PC-9 (cell line): ENCODE measurements at places on chromosomes 12 and 14. TPM values are rescaled to one million over a fixed set of nuclear protein-coding genes. Genes with fewer than 3 reads are reported as not detected.

DNA sequence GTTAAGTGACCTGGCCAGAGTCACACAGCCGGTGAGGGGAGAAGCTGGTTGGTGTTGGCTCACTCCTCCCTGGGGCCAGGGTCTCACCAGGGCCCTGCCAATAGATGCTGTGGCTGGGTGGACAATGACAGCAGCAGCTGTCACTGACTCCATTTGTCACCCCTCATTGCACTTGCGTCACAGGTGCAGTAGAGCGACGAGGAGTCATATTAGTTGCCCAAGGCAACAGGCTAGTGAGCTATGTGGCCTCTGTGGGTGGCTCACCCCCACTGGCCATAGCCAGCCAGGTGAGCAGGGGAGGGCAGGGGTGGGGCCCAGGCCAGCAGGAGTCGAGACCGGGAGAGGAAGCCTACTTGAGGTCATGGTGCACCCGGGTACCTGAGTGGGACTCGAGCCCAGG is 9.7 kb downstream of the SLC25A47 start:
- no peak overlapping the region for H3K27ac ChIP-seq
- no peak for DNase-seq
- no peaks in the 10 kb centered on the region for H3K36me3 ChIP-seq
- H3K4me3 ChIP-seq: no peak overlapping the region
- H3K27me3 ChIP-seq: no peaks in the 10 kb centered on the region

- peak; percentile 56 for DNase-seq
These were observed 10.4 kb downstream of the CORO1C start for GRCh38 chr12:108720757-108721514.

GRCh38 chr14:77124345-77125280 is 17.0 kb downstream of the ZDHHC22 start:
- H3K27ac ChIP-seq: no peak overlapping the region
- DNase-seq: no peak
- H3K27me3 ChIP-seq: peaks cover 51% of the 10 kb centered on the region
- peaks cover 26% of the 10 kb centered on the region for H3K4me1 ChIP-seq
- peak overlapping the region; percentile 31; the same call in 1 of the 2 replicates for H3K4me3 ChIP-seq

DNA sequence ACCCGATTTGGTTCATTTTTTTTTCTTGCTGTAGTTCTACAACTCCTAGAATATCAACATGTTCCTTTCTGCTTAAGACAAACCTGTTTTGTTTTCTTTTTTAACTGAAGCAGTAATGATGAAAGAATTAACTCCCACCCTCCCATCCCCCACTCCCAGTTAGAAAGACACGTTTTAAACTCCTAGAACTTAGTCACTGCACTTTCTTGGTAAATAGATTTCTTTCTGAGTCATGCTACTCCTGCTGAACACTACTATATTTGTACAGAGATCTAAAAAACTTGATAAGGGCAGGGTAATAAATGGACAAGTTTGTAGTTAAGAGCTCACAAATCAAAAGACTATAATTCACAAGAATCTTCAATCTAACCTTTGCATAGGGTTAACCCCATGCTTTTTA is 118.9 kb upstream of the PTPRB start:
- peaks cover 31% of the 10 kb centered on the region for H3K4me1 ChIP-seq
- DNase-seq: no peak
- peak overlapping the region; percentile 30; the same call in 1 of the 2 replicates for H3K4me3 ChIP-seq

DNA sequence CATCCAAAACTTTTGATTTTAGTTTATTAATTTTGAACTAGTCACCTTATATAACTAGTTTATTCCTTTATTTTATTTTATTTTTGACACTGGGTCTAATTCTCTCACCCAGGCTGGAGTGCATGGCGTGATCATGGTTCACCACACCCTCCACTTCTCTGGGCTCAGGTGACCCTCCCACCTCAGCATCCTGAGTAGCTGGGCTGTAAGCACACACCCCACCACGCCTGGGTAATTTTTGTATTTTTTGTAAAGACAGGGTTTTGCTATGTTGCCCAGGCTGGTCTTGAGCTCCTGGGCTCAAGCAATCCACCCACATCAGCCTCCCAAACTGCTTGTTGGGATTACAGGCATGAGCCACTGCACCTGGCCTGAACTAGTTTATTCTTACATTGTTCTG is 17.3 kb downstream of the PCNX1 start:
- H3K27me3 ChIP-seq: no peaks in the 10 kb centered on the region
- no peak for DNase-seq
- no peaks in the 10 kb centered on the region for H3K4me1 ChIP-seq
- H3K36me3 ChIP-seq: no peaks in the 10 kb centered on the region

GRCh38 chr14:69039288-69039628 is 60.2 kb upstream of the ACTN1 start:
- peak; percentile 15 for DNase-seq
- H3K4me1 ChIP-seq: peaks cover 22% of the 10 kb centered on the region
- H3K27me3 ChIP-seq: no peaks in the 10 kb centered on the region
- H3K4me3 ChIP-seq: no peak overlapping the region

GRCh38 chr12:92030618-92031017 is 115.0 kb downstream of the BTG1 start:
- H3K27ac ChIP-seq: no peak overlapping the region
- H3K36me3 ChIP-seq: no peaks in the 10 kb centered on the region
- no peaks in the 10 kb centered on the region for H3K27me3 ChIP-seq
- no peaks in the 10 kb centered on the region for H3K4me1 ChIP-seq
- no peak overlapping the region for H3K4me3 ChIP-seq
- DNase-seq: no peak

DNA sequence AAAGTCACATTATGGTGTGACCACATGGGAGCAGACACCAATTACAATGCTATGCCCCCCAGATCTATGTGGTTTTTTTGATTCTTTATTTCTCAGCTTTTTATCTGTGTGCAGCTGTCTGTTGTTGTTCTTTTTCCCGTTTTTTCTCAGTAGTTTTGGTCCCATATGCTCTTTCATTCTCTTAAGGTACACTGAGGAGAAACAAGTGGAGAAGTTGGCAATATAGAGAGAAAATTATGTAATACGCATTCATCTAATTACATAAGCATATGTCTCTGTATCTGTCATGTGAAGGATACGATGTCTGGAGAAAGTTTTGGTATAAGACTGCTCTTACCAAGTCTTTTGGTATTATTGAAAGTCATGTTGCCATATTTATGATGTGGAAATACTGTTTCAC is 819.0 kb downstream of the NRXN3 start:
- H3K4me1 ChIP-seq: no peaks in the 10 kb centered on the region
- no peak for DNase-seq
- no peaks in the 10 kb centered on the region for H3K36me3 ChIP-seq
- H3K27ac ChIP-seq: no peak overlapping the region
- H3K27me3 ChIP-seq: no peaks in the 10 kb centered on the region

GRCh38 chr14:88750945-88751344 is 41.8 kb downstream of the EML5 start:
- peaks cover 26% of the 10 kb centered on the region for H3K4me1 ChIP-seq
- DNase-seq: no peak
- no peaks in the 10 kb centered on the region for H3K27me3 ChIP-seq
- no peak overlapping the region for H3K27ac ChIP-seq
- H3K36me3 ChIP-seq: no peaks in the 10 kb centered on the region
- no peak overlapping the region for H3K4me3 ChIP-seq

DNA sequence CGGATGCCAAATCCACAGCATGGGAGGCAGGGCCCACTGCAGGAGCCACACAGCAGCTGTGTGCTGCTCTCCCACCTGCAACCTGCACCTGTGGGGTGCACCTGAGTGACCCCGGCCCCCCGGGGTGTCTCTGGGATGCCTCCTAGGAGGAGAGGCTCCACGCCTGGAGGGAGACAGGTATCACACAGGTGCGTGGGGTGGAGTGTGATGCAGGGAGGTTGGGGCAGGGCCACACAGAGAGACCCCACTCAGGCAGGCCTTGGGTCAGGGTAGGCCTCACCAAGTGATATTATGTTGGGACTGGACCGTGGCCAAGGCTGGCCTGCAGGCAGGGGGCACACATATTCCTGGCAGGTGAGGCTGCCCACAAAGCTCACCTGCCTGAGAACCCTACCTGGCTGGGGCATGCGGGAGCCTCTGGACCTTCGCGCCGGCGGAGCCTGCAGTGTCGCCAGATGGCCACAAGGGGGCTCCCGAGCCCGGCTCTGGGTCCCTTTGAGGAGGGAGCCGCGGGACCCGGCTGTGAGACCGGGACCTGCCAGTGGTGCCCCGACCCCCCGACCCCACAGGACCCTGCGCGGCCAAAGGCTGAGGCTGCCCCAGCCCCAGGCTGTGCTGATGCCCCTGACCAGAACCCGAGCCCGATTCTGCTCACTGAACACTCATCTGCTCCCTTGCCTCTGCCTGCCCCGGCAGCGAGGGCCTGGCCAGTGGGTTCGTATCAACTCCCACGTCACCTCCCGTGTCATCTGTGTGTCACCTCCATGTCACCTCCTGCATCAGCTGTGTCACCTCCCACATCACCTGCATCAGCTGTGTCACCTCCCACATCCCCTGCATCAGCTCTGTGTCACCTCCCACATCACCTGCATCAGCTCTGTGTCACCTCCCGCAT is 11.4 kb downstream of the TMEM121 start:
- H3K4me3 ChIP-seq: no peak overlapping the region
- no peaks in the 10 kb centered on the region for H3K4me1 ChIP-seq
- no peak overlapping the region for H3K27ac ChIP-seq
- DNase-seq: peak; percentile 57
- H3K36me3 ChIP-seq: no peaks in the 10 kb centered on the region
- H3K27me3 ChIP-seq: peaks cover 95% of the 10 kb centered on the region

GRCh38 chr14:75579882-75580281 is 1.5 kb downstream of the FLVCR2 start:
- no peak for DNase-seq
- peak overlapping the region; percentile 67; the same call in 1 of the 2 replicates for H3K4me3 ChIP-seq
- H3K36me3 ChIP-seq: no peaks in the 10 kb centered on the region
- peaks cover 30% of the 10 kb centered on the region for H3K4me1 ChIP-seq

- H3K27ac ChIP-seq: no peak overlapping the region
- H3K27me3 ChIP-seq: peaks cover 43% of the 10 kb centered on the region
- no peak for DNase-seq
- H3K4me1 ChIP-seq: no peaks in the 10 kb centered on the region
- H3K36me3 ChIP-seq: no peaks in the 10 kb centered on the region
These were observed 99.6 kb downstream of the APAF1 start for GRCh38 chr12:98744680-98745079.

DNA sequence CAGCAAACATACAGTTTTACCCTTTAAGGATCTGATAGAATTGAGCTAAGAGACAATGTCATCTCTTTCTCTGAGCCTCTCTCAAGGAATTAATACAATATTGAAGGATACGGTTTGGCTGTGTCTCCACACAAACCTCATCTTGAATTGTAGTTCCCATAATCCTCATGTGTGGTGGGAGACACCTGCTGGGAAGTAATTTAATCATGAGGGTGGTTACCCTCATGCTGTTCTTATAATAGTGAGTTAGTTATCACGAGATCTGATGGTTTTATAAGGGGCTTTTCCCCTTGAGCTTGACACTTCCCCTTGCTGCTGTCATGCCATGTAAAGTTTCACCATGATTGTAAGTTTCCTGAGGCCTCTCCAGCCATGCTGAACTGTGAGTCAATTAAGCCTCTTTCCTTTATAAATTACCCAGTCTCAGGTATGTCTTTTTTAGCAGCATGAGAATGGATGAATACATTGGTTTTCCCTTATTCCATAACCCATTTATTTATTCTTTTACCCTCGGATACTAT is 47.6 kb downstream of the TMEM30B start:
- H3K27me3 ChIP-seq: no peaks in the 10 kb centered on the region
- no peaks in the 10 kb centered on the region for H3K36me3 ChIP-seq
- H3K4me3 ChIP-seq: no peak overlapping the region

- H3K27ac ChIP-seq: no peak overlapping the region
- H3K4me1 ChIP-seq: no peaks in the 10 kb centered on the region
- no peak for DNase-seq
- peaks cover 49% of the 10 kb centered on the region for H3K27me3 ChIP-seq
- H3K4me3 ChIP-seq: no peak overlapping the region
These were observed 30.9 kb upstream of the FBRSL1 start for GRCh38 chr12:132458846-132459641.

- no peaks in the 10 kb centered on the region for H3K36me3 ChIP-seq
- no peaks in the 10 kb centered on the region for H3K4me1 ChIP-seq
- no peaks in the 10 kb centered on the region for H3K27me3 ChIP-seq
These were observed 68.2 kb upstream of the OVCH1 start for GRCh38 chr12:29565727-29566126.

DNA sequence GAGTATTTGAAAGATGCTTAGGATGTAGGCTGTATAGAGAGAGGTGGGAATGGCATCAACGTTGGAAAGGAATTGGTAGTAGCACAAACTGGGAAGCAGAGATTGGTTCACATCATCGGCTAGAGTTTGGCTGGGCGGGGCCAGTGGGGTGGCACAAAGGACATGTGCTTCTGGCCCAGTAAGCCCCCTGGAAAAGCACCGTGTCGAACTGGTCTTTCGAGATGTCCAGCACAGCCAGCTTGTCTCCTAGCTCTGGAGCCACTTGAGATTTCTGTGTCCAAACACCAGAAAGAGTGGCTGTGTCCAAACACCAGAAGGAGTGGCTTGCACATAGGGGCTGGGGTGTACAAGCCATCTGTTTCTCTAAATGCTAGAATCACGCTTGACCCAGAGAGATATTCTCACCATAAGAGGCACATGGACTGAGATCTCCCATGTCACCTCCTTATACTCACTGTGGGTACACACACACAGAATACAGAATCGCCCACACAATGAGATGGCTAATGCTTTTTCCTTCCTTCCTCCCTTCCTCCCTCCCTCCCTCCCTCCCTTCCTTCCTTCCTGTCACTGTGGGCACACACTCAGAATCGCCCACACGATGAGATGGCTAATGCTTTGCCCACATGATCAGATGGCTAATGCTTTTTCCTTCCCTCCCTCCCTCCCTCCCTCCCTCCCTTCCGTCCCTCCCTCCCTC is 41.8 kb upstream of the KCNK13 start:
- H3K4me3 ChIP-seq: no peak overlapping the region
- no peak overlapping the region for H3K27ac ChIP-seq
- no peaks in the 10 kb centered on the region for H3K27me3 ChIP-seq
- H3K4me1 ChIP-seq: no peaks in the 10 kb centered on the region
- DNase-seq: no peak

DNA sequence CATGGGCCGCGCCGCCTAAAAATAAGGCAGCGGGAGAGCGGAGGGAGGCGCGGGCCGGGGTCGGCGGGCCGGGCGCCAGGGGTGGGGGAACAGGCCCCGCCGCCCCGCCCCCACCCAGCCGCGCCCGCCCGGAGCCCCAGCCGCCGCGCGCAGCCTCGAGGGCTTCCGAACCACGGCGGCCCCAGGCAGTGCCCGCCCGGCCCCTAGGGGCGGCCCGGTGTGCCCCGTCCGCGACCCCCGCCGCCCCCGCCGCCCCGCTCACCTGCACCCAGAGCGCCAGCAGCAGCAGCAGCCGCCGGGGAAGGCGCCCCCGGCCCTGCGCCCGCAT is 519 bp downstream of the JAG2 start:
- no peaks in the 10 kb centered on the region for H3K27me3 ChIP-seq
- H3K36me3 ChIP-seq: no peaks in the 10 kb centered on the region
- peaks cover 28% of the 10 kb centered on the region for H3K4me1 ChIP-seq

GRCh38 chr14:75101491-75101890 is 25.4 kb downstream of the NEK9 start:
- H3K4me3 ChIP-seq: no peak overlapping the region
- peaks cover 67% of the 10 kb centered on the region for H3K36me3 ChIP-seq

- H3K4me1 ChIP-seq: peaks cover under 1% of the 10 kb centered on the region
- H3K27ac ChIP-seq: no peak overlapping the region
- H3K36me3 ChIP-seq: no peaks in the 10 kb centered on the region
- H3K4me3 ChIP-seq: no peak overlapping the region
These were observed 9.7 kb upstream of the PEBP1 start for GRCh38 chr12:118126119-118126757.

Gene SDR9C7
- total RNA-seq: not detected in 2 replicates

Gene CLEC4C
- total RNA-seq: not detected in 2 replicates

Gene B4GALNT1
- total RNA-seq: 15.0 and 17.9 TPM in 2 replicates

Gene PIANP
- total RNA-seq: not detected in 2 replicates

Gene CD4
- total RNA-seq: 1.0 and 3.2 TPM in 2 replicates

Gene BIN2
- not detected in 2 replicates for total RNA-seq

Gene COX8C
- total RNA-seq: not detected in 2 replicates

Gene AQP2
- total RNA-seq: not detected in 2 replicates

Gene TAPBPL
- total RNA-seq: 26.0 and 27.8 TPM in 2 replicates
